ENCODE measurements at places on chromosomes 4 and X.

- DNase-seq = no peak
Observed at GRCh38 chrX:154470434-154470833, 8.6 kb downstream of the LAGE3 start.

DNA sequence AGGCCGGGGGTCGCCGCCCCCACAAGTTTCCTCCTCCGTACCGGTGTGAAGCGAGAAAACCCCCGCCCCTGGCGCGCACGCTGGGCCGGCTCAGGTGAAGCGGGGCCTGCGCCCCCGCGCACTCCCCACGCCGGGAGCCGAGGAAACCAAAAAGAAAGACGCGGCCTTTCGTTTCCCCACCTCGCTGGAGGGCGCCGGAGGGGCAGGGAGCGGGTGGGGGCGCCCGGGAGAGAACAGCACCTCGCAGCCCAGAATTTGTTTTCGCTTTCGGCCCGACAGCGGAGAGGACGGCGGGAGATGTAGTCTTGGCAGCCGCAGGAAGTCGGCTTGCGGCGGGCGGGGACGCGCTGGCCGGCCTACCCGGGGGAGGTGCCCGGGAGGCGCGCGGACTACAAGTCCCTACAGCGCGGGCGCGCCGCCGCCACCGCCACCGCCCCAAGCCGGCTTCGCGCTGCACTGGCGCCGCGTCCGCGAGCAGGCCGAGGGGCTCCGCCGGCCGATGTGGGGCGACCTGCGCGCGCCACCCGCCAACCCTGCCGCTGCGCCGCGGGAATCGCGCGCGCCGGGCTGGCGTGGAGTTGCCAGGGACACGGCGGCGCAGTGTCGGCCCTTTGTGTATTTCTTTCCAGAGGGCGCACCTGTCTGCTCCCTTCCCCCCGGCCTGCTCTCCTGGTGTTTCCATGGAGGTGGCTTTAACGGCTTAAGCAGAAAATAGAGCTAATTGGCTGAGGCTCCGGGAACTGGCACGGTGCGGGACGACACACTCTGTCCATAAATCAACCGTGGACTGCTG lies at the start of gene OTUD4:
Gene OTUD4, minus strand, starts transcription at position 292 of the 793 bp plus-strand sequence. CDS start 616 bp downstream, outside the sequence.
- DNase-seq = peak; percentile 95

- DNase-seq = peak; percentile 15
Observed at GRCh38 chrX:129678614-129679195, 23.9 kb upstream of the APLN start.

- DNase-seq = no peak
Observed at GRCh38 chr4:108118505-108118904, 50.2 kb downstream of the LEF1 start.

GRCh38 chrX:18861511-18861910 lies 122.4 kb downstream of the PHKA2 start:
- DNase-seq = no peak

DNA sequence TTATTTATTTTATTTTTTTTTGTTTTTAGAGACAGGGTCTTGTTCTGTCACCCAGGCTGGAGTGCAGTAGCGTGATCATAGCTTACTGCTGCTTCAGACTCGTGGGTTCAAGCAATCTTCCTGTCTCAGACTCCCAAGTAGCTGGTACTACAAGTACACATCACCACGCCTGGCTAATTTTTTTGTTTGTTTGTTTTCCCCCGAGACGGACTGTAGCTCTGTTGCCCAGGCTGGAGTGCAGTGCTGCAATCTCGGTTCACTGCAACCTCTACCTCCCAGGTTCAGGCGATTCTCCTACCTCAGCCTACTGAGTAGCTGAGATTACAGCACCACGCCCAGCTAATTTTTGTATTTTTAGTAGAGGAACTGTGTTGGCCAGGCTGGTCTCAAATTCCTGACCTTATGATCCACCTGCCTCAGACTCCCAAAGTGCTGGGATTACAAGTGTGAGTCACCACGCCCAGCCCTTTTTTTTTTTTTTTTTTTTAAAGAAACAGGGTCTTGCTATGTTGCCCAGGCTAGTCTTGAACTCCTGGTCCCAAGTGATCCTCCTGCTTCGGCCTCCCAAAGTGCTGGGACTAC lies 32.2 kb downstream of the COPS4 start:
- no peak for DNase-seq

GRCh38 chrX:55593296-55593695 lies 29.9 kb upstream of the FOXR2 start:
- DNase-seq = no peak

- DNase-seq = no peak
Observed at GRCh38 chr4:11105715-11106114, 323.0 kb downstream of the HS3ST1 start.
